Activated T-cell treated with anti-CD3 and anti-CD28 coated beads for 48 hours (primary cell): ENCODE measurements at places on chromosomes 5 and 9.
A peak's percentile ranks its signal among the peaks of the same experiment; 100 is the strongest.

- DNase-seq = no peak
These were observed 53.4 kb downstream of the SLC22A5 start for GRCh38 chr5:132422720-132423437.

DNA sequence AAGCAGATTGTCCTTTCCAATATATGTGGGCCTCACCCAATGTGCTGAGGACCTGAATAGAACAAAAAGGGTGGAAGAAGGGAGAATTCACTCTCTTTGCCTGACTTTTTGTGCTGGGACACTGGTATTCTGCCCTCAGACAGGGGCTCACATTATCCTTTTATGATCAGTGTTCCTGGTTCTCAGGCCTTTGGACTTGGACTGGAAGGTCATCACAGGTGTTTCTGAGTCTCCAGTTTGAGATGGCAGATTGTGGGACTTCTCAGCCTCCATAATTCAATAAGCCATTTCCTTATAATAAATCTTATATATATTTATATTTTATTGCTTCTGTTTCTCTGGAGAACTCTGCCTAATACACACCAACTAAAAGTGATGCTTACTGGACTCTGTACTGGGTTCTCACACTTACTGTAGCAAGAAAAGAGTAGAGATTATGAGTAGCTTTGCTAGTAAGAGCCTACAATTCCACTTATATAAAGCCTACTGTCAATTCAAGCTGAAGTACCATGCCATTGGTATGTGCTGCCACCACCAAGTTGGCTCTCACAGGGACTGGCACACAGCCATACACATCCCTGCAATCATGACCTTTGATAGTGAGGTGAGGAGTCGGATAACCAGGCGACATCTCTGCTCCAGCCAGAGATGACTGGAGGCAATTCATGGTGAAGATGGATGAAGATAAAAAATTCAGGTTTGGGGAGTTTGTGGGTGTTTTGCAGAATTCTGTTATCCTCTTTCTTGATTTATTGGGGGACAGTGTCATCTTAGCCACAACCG is 130.7 kb upstream of the NR3C1 start:
- DNase-seq = no peak

DNA sequence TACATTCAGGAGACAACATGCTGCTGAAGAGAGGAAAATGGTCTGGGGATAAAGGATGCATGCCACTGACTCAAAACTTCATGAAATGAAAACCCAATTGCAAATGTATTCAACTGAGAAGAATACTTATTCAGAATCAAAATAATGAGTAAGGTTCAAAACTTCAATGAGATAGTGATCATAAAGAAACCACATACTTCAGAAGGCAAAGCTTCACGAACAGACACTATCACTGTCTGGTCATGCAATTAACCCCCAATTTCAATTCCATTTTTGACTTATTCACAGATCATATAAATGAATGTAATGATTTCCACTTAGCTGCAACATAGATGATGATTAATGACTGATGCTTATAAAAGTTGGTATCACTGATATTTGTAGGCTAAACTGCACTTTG is 33.0 kb upstream of the CTNNAL1 start:
- no peak for DNase-seq

GRCh38 chr9:21711504-21711903 is 90.9 kb upstream of the MTAP start:
- DNase-seq = no peak

DNA sequence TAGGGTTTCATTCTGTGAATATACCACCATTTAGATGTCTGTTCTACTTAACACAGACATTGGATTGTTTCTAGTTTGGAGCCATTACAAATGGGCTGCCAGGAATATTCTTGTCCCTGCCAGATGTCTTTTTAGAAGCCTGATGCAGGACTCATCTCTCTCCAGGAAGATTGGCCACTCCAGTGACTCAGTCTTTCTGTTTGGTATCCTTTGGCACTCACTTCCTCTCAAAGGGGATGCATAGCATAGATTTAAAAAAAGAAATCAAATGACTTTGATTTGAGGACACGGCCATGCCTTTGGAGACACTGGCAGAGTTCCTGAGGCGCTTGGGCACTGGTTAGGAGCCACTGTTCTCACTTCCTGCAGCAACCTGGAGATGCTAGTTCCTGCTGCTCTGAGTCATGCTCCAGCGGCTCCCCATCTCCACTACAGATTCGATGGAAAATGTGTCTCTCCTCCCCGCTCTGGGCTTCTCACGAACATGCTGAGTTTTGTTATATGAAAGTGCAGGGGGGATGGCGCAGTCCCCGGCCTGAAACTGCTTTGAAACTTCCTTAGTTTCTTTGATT is 3.5 kb upstream of the ZNF366 start:
- DNase-seq = no peak

GRCh38 chr5:113118298-113118697 is 141.7 kb downstream of the DCP2 start:
- no peak for DNase-seq

DNA sequence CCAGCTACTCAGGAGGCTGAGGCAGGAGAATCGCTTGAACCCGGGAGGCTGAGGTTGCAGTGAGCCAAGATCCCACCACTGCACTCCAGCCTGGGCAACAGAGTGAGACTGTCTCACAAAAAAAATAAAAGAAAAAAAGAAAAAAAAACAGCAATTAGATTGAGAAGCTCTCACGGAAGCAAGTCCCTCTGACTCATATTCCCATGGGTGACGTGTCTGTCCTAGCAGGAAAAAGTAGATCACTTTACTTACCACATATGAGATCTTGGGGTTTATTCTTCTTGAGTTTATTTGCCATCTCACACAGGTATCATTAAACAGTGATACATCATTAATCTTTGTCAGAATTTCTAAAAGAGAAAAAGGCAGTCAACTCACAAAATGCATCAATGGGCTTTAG is 62.6 kb downstream of the SUSD1 start:
- DNase-seq = no peak

DNA sequence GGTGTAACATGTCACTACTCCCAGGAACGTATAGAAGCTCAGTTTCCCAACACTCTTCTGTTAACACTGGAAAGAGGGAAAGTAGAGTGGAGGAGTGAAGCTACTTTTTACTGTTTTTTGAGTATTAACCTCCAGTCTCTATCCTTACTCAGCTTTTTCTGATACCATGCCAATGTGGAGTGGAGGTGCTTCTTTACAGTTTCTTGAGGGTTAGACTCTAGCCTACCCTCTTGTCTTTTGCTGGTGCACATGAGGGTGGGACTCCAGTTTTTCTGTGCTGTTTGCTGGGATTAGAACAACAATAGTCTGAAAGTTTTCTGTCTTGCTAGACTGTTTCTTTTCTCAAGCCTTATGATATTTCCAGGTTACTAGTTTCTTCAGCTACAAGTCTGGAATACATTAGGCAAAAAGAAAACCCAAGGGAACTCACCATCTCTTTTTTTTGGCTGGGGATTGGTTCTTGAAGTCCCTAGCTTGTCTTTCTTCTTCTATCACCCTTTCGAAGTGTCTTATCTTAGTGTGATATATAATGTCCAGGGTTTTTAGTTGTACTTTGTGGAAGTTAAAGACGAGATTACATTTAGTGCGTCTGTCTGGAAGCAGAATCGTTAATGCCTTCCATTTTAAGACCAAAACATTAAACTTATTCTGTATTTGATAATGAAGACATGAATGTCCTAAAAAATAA is 35.9 kb downstream of the PRR16 start:
- no peak for DNase-seq

DNA sequence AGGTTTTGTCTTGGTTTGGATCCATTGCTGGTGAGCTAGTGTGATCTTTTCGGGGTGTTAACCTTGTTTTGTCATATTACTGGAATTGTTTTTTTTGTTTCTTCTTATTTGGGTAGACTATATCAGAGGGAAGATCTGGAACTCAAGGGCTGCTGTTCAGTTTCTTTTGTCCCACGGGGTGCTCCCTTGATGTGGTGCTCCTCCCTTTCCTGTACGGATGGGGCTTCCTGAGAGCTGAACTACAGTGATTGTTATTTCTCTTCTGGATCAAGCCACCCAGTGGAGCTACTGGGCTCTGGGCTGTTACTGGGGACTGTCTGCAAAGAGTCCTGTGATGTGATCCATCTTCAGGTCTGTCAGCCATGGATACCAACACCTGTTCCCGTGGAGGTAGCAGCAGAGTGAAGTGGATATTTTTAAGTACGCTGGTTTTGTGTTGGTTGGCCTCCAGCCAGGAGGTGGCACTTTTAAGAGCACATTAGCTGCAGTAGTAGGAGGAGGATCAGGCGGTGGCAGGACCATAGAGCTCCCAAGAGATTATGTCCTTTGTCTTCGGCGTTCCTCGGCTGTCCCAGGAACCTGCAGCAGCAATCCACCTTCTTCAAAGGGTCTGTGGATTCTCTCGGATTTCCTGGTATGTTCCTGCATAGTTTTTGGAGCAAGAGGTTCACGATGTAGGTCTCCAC is 27.2 kb downstream of the SCAMP1 start:
- no peak for DNase-seq

DNA sequence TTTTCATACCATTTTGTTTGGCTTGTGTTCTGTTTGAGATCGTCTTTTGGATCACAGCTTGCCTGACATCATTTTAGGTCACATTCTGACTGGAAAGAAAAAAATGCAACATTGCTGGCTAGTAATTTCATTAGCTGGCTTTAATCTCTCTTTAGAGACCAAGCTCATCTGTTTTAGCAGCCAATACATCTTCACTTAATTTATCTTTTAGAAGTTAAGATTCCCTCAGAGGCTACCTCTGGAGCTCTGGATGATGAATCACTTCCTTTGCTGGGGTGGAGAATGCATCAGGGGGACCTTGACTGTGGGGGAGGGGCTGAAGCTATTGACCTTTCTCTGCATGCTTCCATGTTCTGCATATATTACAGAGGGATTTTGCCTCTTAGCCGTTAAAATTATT is 181.5 kb upstream of the OTULINL start:
- no peak for DNase-seq

- no peak for DNase-seq
These were observed 28.8 kb upstream of the DAB2IP start for GRCh38 chr9:121622387-121623203.

- no peak for DNase-seq
These were observed 151.7 kb upstream of the POU5F2 start for GRCh38 chr5:93893075-93893474.

- DNase-seq = no peak
These were observed 4.4 kb downstream of the SNX18 start for GRCh38 chr5:54521856-54522479.

GRCh38 chr5:132396589-132397031 is 27.1 kb downstream of the SLC22A5 start:
- no peak for DNase-seq

DNA sequence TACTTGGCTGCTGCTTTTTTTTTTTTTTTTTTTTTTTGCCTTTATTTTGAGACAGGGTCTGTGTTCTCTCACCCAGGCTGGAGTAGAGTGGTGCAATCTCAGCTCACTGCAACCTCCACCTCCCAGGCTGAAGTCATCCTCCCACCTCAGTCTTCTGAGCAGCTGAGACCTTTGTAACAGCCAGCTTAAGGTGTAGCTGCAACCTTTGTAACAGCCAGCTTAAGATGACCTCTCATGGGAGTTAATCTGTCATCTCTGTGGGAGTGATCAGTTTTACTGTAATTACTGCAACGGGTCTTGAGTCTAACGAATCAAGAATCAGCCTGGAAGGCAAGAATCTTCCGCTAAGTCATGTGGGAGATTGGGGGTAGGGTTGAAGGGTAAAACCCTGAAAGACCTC is 31.6 kb upstream of the SNX2 start:
- no peak for DNase-seq

GRCh38 chr5:68450245-68450852 is 234.8 kb downstream of the PIK3R1 start:
- no peak for DNase-seq

GRCh38 chr5:148884339-148885020 is 58.1 kb downstream of the ADRB2 start:
- no peak for DNase-seq

GRCh38 chr9:133658442-133659431 is 22.6 kb downstream of the DBH start:
- DNase-seq = no peak

GRCh38 chr9:113541019-113541900 is 77.7 kb downstream of the RGS3 start:
- no peak for DNase-seq

- peak; percentile 42 for DNase-seq
These were observed 62.6 kb downstream of the NEK6 start for GRCh38 chr9:124320062-124320973.

DNA sequence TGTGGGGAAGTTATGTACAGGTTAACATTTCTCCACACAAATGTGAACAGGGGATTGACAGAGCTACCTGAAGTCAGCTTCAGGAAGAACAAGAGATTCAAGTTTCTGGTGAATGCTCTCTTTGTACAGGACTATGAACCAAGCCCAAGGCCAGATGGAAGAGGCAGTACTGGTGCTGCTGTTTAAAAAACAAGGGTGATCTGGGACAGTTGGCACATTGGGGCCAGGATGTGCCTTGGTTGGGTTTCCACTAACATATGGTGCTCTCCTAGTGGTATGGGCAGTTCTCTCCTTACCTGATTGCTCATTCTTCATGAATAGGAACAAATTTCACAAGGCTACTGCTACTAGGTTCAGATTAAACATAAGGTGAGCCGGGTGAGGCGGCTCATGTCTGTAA is 40.0 kb downstream of the MTMR12 start:
- no peak for DNase-seq

GRCh38 chr9:84301851-84302250 is 38.7 kb downstream of the SLC28A3 start:
- DNase-seq = no peak

DNA sequence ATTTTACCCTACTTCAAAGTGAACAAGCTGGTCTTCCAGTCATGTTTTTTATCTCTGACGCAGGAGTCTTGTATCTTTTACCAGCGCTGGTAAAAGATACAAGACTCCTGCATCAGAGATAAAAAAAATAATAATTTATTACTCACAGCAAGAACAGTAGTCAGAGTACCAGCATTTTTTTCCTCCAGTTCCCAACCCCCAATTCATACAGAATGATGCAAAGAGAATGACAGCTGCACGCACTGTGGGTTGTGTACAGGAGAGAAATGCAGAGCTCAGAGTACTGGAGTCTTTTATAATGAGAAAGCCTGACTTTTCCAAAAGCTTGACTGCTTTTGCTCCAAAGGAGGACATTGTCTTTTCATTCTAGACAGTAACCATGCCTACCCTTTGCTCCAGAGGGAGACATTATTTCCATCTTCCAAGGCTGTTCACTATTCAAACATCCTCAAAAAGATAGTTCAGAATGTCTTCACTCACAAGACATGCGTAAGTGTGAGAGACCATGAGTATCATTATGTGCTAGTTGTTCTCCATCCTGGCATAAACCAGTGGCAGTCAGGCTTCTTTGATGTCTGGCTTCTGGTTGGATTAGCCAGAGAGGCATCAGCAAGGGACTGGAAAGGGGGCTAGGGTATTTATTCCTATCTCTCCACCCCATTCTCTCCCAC is 14.3 kb upstream of the RANBP6 start:
- DNase-seq = no peak

DNA sequence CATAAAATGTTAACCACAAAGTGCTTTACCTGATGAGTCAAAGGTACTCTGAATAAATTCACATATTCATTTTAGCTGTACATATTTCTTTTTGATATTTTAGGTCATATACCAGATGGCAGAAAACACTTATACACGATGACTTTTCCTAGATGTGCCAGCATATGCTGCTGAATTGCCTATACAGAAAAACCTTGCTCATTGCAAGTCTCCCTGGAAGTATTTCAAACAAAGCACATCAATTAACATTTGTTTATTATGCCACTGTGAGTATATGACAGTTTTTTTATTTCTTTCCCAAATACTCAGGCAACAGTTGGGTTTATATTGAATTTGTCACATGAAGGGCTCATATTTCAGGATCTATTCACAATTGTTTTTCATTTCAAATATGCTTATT is 180.8 kb downstream of the TMEM232 start:
- DNase-seq = no peak

GRCh38 chr9:3508521-3509291 is 17.1 kb downstream of the RFX3 start:
- DNase-seq = no peak

GRCh38 chr5:118371973-118372831 is 616.1 kb downstream of the DTWD2 start:
- no peak for DNase-seq
